Hippocampal formation (tissue), 2 donors: ENCODE measurements at places on chromosomes 11 and 22.

DNA sequence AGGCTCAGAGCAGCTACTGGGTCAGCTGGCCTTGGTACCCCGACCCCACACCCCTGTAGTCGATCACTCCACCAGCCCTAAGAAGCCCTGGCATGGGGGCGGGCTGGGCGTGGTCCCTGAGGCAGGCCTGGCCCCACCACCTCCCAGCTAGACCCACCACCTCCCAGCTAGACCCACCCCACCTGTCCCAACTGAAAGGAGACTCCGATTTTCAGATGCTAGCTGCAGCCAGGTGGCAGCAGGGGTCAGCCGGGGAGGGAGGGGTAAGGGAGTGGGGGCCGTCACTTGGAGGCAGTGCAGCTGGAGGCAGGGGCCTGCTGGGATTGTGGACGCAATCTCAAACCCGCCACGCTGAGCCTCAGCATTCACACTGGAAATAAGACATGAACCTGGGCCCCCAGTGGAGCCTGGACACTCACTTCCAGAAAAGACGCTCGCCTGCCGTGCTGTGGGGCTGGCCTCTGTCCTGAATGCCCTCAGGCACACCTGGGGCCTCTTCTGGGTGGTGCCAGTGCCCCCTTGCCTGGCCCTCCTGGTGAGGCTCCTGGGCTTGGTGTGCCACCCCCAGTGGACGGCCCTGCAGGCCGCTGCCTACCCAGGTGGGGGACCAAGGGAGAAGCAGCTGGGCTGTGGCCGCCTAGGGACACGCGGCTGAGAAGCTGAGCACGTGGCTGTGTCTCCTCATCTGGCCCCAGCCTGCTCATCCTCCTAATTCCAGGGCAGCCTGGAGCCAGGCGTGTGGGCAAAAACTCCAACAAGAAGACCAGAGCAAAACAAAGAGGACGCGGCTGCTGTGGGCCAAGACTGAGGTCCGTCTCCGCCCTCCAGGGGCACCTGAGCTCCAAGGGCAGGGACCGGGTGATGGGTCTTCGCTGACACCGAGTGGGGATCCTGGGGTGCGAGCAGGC lies 26.7 kb downstream of the OSBPL5 start:
- DNase-seq = no peak

DNA sequence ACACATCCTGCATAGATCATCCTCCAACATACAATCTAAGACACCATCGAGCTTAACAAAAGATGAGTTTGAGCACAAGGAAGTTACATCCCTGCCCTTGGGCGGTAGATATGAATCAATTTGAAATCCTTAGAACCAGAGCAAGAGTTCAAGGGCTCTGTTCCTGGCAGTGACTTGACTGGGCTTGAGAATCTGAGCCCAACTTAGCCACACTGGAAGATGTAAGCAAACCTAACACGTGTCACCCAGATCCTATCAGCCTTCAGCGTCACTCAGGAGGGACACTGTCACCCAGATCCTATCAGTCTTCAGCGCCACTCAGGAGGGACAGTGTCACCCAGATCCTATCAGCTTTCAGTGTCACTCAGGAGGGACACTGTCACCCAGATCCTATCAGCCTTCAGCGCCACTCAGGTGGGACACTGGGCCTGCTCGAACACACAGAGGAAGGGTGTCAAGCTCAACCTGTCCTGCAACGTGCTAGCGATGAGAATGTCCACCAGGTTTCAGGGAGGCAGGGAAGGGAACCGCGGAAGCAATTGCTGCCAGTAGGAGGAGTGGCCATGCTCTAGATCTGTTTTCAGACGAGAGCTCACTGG lies 32.8 kb upstream of the CTSD start:
- DNase-seq = no peak

GRCh38 chr11:122852074-122852795 lies 13.9 kb downstream of the CRTAM start:
- no peak for DNase-seq

- DNase-seq = no peak
Measured at GRCh38 chr11:43943931-43944751, 1.7 kb downstream of the C11orf96 start.

DNA sequence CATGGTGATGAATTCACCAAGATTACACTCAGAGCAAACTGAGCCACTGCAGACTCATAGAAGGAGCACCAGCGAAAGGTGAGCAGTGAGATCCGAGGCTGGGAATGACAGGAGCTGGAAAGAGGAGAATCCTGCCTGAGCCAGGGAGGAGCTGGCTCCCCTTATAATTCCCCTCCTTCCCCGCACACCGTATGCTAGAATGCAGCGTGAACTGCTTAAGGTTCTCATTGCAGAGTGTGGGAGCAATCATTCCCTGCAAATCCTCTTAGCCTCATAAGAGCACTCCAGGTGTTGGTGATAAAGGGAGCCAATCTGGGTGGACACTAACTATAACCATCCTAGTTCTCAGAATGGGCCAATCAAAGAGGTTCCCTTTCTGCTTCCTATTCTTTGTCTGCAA lies 127.6 kb upstream of the TEAD1 start:
- DNase-seq = no peak

- DNase-seq = no peak
Measured at GRCh38 chr22:50309601-50309991, 2.1 kb upstream of the PLXNB2 start.

- DNase-seq = no peak
Measured at GRCh38 chr22:44292521-44292920, 20.2 kb downstream of the SHISAL1 start.

GRCh38 chr11:132686886-132687285 lies 845.4 kb downstream of the OPCML start:
- DNase-seq = no peak

DNA sequence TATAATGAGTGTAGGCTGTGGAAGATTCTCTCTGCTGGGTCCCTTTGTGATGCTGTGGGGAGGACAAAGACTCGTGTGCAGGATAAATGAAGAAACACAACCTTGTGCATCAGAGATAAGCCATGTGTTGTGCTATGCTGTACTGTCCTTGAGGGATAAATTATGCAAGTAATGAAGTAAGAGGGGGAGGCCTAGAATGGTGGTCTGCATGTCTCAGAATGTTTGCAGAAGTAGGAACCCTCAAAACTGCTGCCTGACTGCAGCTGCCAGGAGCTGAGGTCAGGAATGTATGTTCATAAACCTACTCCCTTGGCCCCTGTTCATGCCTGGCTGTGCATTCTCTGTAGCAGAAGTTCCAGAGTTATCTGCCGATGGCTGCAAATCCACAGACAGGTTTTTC lies 4.6 kb upstream of the SMCO4 start:
- no peak for DNase-seq

DNA sequence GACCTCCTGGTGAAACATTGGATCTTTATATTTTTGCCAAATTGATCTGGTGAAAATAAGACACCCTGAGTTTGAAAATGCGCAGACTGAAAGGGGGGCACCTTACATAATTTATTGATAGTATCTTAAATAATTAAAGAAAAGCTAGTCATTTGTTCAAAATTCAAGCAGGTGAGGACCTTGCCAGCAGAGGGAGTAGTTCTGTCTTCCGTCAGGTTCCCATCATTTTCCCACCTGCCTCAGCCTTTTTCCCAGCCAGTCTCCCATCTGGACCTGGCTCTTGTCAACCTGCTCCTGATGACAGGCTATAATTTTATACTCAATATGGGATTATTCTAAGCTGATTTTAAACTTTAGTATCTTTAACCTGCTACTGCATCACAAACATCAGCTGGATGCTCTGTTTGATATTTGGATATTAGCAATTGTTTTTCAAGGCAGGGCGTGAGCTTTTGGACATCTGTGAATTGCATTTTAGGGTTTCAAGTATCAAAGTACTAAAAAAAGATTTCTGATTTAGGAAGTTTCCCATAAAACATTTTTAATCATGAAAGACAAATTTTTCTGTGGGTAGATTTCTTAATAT lies 132.0 kb downstream of the ELP4 start:
- DNase-seq = no peak

DNA sequence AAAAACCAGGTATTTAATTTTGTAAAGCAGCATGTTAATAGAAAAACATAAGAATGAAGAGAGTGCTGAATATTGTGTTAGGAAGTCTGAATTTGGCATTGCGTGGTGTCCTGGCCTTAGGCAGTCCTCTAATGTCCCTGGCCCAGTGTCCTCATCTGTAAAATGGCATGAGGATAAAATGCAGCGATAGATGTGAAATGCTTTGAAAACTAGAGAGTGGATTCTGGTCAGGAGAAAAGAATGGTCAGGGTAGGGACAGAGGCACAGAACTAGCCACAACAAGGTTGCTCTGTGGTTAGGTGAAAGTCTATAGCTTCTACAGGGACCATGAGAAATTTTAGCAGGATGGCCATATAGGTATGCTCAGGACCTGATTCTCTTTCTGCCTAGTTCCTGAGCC lies 18.9 kb downstream of the RNF185 start:
- no peak for DNase-seq

GRCh38 chr22:30923168-30923900 lies 45.2 kb downstream of the MORC2 start:
- no peak for DNase-seq

GRCh38 chr22:45584121-45584570 lies 81.5 kb downstream of the FBLN1 start:
- DNase-seq = peak; percentile 2

GRCh38 chr11:45087086-45087899 lies 59.1 kb upstream of the PRDM11 start:
- no peak for DNase-seq

- DNase-seq = no peak
Measured at GRCh38 chr11:18408558-18409291, 3.4 kb upstream of the LDHC start.

- DNase-seq = no peak
Measured at GRCh38 chr11:132289590-132290256, 919.3 kb downstream of the NTM start.

- peak; percentile 35 for DNase-seq
Measured at GRCh38 chr11:63919267-63920125, 2.5 kb upstream of the RCOR2 start.

- DNase-seq = peak; percentile 37
Measured at GRCh38 chr11:95699631-95700470, 89.7 kb downstream of the FAM76B start.

DNA sequence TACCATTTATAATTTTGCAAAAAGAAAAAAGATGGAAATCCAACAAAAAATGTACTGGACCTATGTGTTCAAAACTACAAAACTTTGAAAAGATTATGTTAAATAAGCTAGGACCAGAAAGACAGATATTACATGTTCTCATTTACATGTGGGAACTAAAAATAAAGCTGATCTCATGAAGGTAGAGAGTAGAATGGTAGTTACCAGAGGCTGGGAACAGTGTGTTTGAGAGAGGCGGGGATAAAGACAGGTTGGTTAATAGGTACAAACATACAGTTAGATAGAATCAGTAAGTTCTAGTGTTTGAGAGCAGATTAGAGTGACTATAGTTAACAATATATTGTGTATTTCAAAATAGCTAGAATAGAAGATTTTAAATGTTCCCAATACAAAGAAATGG lies 71.6 kb downstream of the USP47 start:
- no peak for DNase-seq

DNA sequence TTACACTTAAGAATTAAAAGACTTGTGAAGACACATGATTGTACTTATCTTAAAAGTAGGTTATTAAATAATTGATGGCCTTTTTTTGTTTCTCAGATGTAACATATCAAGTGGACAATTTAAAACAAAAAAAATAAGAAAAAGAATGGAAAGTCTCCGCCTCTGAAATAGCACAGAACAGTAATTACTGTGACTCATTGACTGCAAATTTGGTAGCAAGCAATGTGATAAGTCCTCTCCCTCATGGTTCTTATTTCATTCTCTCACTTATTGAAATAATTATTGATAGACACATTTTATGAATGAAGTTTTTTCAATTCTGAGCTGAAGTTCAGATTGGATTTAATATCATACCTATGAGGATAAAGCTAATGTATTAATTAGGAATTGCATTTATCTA lies 717.9 kb upstream of the LUZP2 start:
- no peak for DNase-seq

GRCh38 chr22:17754233-17754925 lies 19.9 kb downstream of the BID start:
- DNase-seq = no peak

DNA sequence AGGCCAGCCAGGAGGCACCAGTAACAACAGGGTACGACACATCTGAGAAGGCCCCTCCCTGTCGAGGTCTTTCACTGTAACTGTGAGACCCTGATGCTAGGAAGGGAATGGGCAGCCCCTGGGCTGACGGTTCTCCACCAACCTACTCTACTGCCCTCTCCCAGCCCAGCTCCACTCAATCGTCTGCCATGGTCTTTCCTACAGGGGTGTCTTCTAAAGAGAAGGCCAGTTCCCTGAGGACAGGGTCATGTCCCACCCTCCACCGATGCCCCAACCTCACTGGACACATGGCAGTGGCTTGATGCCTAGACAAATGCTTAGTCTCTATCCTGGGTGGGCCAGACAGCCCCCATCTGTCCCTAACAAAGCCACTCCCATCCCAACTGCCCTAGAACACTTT lies 46.0 kb upstream of the SLC25A1 start:
- DNase-seq = no peak

DNA sequence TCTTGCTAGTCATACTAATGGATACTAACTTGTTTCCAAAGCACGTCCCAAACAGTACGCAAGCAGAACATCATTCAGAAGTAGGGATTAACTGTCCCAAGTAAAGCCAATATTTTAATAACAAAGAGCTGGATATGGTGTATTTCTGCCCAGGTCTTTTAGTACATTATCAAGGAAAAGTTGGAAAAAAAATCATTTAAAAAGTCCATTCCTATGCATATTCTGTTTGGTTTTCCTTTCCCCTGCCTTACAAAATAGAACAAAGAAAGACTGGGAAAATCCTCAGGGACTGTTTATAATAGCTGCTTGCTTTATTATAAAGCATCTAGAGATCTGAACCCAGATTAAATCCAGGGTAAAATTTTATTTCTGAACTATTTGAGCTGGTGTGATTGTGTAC lies 83.9 kb downstream of the UVRAG start:
- DNase-seq = no peak

GRCh38 chr11:86704710-86705109 lies 32.3 kb upstream of the ME3 start:
- DNase-seq = no peak

- peak; percentile 62 for DNase-seq
Measured at GRCh38 chr11:69539416-69540117, 58.1 kb downstream of the LINC01488 start.

DNA sequence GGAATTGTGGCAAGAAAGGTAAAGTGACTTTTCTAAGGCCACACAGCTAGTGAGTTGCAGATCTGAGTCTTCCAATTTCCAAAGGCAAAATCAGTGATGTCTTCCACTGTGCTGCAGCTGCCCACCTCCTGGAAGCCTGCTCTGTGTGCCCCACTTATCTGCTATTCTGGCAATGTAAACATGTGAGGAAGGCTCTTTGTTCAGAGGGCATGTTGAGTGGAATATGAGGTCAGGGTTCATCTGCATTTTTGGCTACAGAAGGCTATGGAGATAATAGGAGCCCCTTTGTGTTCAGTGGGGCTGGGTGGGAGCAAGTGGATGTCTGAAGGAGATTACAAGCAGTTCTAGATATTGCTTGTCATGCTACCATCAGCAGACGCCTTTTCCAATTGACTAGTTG lies 396.2 kb downstream of the BUD13 start:
- DNase-seq = no peak

GRCh38 chr22:48724899-48725298 lies 1102.8 kb downstream of the BRD1 start:
- DNase-seq = no peak
